Activated naive CD4-positive, alpha-beta T cell treated with anti-CD3 and anti-CD28 coated beads, Interleukin-2, amount 50 U/mL, for 72 hours (primary cell): ENCODE measurements at places on chromosomes 16 and 17. TPM values are rescaled to one million over a fixed set of nuclear protein-coding genes. Genes with fewer than 3 reads are reported as not detected.

- DNase-seq, result no peak
These were observed 775 bp upstream of the PAGR1 start for GRCh38 chr16:29815032-29815721.

DNA sequence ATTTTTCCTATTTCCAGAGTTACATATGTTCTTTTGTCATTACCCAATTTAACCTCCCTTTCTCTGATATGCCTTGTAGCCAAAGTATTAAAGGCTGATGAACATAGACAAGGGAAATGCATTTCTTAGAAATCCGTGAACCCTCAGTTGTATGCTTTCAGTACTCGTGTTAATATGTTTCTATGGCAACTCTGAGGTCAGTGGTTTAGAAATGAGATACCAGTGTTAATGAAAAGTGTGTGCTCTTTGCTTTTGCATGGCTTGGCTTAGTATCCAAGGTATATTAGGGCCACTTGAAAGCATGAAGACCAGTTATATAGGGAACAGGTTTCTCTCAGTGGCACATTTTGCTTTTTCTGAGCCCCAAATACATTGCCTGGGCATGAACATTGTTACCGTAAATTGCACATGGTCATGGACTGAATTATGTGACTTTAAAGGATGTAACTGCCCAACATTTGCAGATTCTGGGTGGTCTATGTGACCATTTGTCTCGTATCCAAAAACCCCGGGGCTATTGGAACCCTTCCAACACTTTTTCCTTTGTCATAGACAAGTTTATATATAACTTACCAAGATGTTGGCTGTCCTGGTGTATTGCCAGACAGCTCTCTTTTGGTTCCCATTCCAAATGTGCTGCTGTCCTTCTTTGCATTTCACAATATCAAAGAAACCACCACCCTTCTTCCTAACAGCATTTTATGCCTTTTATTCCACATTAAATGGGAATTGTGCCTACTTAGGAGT is 17.5 kb downstream of the ABHD15 start:
- DNase-seq, result no peak

GRCh38 chr17:29469276-29469675 is 79.1 kb downstream of the TAOK1 start:
- DNase-seq, result no peak

DNA sequence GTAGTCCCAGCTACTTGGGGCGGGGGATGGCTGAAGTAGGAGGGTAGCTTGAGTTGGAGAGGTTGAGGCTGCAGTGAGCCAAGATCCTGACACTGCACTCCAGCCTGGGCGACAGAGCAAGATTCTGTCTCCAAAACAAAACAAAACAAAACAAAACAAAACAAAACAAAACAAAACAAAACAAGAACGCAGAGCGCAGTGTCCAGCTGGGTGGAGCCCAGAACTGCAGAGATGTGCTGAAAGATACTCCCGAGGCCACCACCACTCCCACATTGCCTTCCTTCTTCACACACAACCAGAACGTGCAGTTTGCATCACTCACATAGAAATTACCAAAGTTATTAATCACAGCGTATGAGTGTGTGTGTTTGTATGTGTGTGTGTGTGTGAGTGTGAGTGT is 222.9 kb upstream of the ASIC2 start:
- no peak for DNase-seq

DNA sequence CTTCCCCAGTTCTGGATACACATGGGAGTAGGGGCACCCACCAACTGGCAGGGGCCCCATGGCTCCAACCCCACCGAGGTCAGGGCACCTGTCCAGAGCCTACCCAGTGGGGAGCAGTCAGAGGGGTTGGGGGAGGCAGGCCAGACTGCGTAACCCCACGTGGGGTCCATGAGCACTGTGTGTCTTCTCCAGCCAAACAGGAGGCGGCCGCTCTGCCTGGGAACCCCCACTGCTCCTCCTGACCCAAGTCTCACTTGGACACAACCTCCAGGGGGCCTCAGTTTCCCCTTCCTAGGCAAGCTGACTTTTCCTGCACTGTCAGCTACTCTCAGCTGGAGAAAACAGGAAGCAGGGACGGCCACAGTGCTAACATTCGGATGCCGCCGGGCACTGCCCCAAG is 7.5 kb downstream of the ZNF469 start:
- no peak for DNase-seq

- DNase-seq, result peak; percentile 74
These were observed 74.5 kb upstream of the DYNLRB2 start for GRCh38 chr16:80466024-80466987.

DNA sequence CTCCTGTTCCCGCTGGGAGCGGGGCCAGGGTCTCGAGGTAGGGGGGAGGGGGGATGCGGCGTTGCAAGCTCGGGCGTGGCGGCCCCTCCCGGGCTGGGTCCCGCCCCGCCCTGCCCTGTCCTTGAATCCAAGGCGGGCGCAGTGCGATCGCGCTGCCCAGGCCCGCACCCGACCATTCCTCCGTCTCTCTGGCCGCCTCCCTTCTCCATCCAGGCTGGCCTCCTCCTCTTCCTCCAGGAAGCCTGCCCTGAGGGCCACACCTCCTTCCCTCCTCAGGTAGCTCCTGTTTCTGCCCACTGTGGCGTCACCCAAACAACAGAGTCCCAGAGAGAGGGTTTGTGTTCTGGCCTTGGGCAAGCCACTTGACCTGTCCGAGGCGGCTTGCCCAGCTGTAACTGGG is 43.0 kb upstream of the TAC4 start:
- no peak for DNase-seq

DNA sequence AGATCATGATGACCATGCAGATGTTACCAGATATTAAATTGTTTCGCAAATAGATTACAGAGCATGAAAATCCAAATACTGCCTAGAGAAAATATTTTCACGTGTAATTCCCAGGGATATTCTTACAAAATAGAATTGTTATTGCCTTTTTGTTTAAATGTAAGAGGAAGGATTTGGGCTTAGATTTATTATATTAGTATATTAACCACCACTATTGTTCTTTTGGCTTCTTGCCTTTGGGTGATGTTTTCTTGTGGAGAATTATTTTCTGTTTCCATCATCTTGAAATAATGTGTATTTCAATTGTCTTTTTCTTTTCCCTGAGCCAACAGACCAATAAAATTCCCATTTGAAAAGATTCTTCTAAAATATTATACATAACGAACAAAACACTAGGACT is 109.7 kb upstream of the NUDT7 start:
- DNase-seq, result no peak

GRCh38 chr17:83029571-83029970 is 49.8 kb upstream of the METRNL start:
- DNase-seq, result no peak

GRCh38 chr16:72131036-72131435 is 37.4 kb downstream of the DHX38 start:
- DNase-seq, result no peak

GRCh38 chr16:78483124-78483992 is 383.9 kb downstream of the WWOX start:
- no peak for DNase-seq

GRCh38 chr16:3971706-3972105 is 91.2 kb upstream of the CREBBP start:
- no peak for DNase-seq

DNA sequence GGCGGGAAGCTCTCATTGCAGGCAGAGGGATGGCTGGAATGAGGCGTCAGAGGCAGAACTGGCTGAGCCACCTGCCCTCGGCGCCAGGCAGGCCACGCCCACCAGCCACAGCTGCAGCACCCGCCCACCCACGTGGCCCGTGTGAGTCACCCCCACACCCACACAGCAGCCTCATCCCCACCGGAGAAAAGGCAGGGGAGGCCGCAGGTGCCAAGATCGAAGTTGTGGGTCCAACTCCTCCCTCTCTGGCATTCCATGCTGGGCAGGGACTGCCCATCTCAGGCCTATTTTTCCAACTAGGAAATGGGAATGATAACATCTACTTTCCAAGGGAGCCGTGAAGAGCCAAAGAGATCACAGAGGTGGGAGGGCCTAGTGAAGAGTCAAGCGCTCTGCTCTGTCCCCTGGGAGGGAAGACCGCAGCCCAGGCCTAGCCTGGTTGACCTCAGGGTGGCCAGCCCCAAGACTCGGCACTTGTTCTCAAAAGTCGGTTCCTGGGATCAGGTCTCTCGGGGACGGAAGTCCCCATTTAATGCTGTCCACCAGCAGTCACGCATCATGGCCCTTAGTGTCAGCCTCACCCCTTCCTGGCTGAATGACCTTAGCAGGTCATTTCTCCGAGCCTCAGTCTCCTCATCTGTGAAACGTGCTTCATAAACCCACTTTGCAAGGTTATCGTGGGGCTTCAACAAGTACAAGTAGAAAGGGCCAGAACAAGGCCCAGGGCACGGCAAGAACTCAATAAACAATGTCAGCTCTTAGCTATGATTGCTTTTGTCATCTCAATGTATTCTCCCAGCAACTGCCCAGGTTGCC is at the start of gene TRPV3:
TSS of gene TRPV3 (minus strand) at position 45 of the 816 bp plus-strand sequence. CDS start 2,962 bp downstream, outside the sequence.
- no peak for DNase-seq

GRCh38 chr17:37884516-37884915 is 39.7 kb upstream of the TBC1D3K start:
- DNase-seq, result no peak

GRCh38 chr17:44547625-44548267 is 9.5 kb upstream of the FZD2 start:
- no peak for DNase-seq

DNA sequence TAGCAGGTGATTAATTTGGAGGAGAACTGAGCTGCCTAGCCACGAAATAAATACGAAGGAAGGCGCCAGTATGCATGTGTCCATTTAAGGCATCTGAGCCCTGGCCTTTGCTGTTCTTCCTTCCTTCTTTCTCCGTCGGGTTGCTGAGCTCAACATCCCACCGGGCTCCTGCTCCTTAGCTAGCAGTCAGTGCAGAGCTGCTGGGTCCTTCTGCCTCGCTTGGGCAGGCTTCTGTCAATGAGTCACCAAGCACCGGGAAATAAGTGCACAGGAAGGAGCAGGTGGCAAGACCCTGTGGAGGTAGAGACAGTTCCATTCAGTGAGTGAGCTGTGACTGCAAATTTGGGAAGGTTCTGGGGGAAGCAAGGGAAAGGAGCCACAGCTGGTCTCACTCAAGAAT is 120.7 kb downstream of the CCDC182 start:
- DNase-seq, result no peak

GRCh38 chr17:36111068-36111490 is 7.5 kb downstream of the CCL4 start:
- DNase-seq, result no peak

DNA sequence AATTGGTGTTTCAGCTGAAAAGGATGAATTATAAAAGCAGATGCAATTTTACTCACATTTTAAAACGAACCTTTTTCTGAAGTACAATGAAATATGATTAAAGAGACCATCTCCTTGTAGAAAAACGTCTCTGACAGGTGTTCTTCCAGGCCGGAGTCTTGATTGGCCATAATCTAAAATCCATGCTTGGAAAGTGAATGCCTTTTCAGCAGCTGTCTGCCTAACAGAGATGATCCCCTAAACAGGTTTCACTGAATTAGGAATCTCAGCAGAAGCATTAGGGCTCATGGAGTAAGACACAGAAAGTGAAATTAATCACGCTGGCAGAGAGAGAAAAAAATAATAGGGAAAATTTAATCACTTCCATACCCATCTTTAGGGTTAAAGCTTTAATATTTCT is 39.3 kb upstream of the IRX5 start:
- DNase-seq, result no peak

- no peak for DNase-seq
These were observed 110.6 kb downstream of the ZNF423 start for GRCh38 chr16:49745311-49745747.

DNA sequence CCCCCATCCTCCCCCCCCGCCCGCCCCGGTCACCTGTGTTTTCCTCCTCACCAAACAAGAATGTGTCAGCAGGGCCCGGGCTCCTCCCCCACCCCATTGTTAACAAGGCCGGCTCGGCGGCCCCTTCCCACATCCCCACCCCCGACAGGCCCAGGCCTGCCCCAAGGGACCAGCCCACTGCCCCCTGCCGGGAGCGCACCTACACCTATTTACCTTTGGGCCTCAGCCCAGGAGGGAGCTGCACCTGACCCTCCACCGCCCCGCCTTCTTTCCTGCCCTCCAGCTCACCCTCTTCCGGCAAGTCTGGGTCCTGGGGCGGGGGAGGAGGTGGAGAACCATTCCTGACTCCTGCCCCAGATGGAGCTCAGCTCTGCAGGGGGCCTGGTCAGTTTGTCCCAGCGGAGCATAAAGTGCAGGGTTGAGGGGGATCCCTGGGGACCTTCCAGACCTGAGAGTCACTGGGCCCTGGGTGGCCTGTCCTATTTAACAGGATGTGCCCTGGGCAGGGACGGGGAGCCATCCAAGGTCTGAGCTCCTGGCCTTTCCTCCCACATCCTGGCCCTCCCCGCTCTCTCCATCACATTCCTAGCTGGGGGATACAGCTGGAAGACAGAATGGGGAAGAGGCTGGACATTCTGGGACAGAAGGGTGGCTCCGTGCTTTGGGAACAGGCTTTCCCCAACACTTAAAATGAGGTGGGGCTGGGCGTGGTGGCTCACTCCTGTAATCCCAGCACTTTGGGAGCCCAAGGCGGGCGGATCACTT is 8.3 kb downstream of the FOXJ1 start:
- no peak for DNase-seq

DNA sequence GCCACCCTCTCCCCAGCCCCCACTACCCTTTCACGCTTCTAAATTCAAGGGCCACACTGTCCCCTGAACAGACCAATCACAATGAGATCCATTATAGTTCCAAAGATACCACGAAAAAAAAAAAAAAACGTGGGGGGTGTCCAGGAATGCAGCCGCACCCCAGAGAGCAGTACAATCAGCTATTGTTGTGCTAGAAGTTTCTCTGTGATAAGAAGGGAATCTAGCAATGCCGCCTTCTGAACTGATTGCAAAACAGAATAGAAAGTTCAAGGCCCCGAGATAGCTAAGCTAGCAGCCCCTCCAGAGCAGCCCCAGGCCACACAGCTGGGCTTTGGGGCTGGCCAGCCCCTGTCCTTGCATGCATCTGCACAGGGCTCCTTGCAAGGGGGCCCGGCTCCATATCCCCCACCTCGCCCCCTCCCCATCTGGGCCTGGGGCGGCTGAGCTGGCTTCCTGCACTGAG is 86.9 kb upstream of the CBX4 start:
- no peak for DNase-seq

GRCh38 chr16:60064026-60064425 is 1329.9 kb upstream of the GOT2 start:
- no peak for DNase-seq

GRCh38 chr16:13012601-13013000 is 111.2 kb downstream of the SHISA9 start:
- no peak for DNase-seq

DNA sequence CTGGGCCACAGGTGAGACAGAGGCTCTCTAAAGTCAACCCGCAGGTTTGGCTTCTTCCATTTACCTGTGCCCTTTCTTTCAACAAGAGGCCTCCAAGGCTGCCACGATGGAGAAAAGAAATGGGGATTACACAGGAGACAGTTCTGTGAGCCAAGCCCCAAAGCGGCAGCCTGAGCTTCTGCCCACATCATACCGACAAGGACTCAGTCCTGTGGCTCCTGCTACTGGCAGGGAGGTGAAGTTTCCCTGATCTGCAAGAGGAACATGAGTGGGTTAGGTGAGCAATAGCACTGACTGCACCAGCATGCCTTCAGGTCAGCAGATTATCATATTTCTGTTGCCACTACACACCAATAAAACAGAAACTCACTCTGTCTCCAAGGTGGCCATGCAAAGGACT is 800.0 kb downstream of the KCNJ18 start:
- no peak for DNase-seq

The KRTAP2-2 gene
- total RNA-seq, result not detected

The EPOP gene
- 27.5 TPM for total RNA-seq

The PABPN1L gene
- total RNA-seq, result not detected

The TBC1D3C gene
- total RNA-seq, result not detected

The ENGASE gene
- 40.5 TPM for total RNA-seq

The SLC16A13 gene
- total RNA-seq, result 10.5 TPM

The MYH11 gene
- not detected for total RNA-seq

The C16orf86 gene
- total RNA-seq, result 2.0 TPM

The C17orf78 gene
- total RNA-seq, result not detected

The CPHXL2 gene
- total RNA-seq, result not detected

The SOX15 gene
- 0.23 TPM for total RNA-seq
